ENCODE measurements at places on chromosomes 7 and 10.
A peak's percentile ranks its signal among the peaks of the same experiment; 100 is the strongest.

DNA sequence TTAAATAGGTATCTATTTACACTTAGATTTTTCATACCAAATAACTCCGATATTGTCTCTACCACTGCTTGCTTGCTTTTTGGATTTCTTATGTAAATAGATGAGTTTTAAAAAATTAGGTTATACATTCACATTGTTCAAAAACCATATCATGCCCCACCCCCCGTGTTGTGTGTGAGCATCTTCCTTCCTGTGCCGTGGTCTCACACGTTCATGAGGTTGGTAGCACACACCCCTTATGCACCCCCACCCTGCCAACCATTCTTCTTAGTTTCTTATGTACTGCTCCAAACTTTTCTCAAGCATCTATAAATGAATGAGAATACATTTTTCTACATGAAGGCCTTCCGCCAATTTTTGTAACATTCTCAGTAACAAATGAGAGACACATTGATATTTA is 115.6 kb downstream of the FANK1 start:
- DNase-seq = no peak

DNA sequence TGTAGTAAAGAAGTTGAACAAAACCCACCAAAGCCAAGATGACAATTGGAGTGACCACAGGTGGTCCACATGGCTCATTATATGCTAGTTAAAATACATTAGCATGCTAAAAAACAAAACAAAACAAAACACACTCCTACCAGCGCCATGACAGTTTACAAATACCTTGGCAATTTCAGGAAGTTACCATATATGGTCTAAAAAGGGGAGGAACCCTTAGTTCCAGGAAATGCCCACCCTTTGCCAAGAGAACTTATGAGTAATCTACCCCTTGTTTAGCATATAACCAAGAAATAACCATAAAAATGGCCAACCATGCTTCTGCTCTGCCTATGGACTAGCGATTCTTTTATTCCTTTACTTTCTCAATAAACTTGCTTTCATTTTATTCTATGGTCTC is 979.1 kb upstream of the POT1 start:
- no peak for DNase-seq

- DNase-seq = no peak
Measured at GRCh38 chr10:79051766-79052165, 17.0 kb upstream of the ZMIZ1 start.

DNA sequence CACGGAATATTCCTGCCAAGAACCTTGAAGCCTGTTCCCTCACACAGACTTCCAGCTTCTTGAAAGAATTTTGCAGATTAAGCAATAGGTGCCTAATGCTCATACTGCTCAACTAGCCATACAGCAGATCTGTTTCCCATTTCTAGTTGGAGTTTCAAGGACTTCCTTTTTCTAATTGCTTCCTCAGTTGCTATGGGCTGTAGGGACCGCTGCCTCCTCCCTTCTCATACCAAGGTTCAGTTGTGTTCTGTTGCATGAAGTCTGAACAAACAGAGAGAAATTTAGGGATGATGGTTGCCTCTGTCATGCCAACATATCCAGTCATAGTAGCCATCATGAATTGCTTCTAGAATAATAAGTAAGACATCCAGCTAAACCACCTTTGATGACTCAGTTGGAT is 6.8 kb downstream of the ITGA8 start:
- DNase-seq = no peak

GRCh38 chr7:117715784-117716445 is 157.3 kb downstream of the CTTNBP2 start:
- no peak for DNase-seq

- no peak for DNase-seq
Measured at GRCh38 chr10:27861781-27862180, 116.2 kb upstream of the MKX start.

DNA sequence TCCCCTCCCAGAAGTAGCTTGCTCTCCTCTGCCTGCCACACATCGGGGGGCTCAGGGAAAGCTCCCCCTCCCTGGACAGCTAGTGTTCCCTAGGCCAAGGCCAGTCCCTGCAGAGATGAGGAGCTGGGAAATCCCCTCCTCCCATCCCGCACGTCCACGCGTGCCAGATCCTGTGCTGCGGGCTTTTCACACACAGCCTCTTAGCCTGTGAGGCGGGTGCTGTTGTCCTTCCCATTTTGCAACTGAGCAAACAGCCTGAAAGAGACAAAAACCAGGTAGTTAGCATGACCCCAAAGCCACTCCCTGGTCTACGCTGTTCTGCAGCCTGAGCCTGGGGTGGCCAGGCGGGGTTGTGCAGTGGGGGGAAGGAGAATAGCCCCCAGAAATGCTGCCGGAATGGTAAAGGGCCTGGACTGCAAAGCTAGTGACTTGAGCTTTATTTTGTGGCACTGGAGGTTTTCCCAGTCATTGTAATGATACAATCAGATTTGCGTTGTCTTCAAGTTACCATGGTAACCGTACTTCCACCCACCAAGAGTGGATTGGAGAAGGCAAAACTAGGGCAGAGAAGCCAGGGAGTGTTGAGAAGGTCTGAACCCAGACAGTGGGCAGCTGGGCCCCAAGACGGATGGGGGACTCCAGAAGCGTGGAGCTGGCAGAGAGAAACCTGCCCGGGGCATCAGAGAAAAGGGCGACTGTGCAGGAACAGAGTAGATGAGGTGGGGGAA is 98.6 kb upstream of the KCTD7 start:
- no peak for DNase-seq

DNA sequence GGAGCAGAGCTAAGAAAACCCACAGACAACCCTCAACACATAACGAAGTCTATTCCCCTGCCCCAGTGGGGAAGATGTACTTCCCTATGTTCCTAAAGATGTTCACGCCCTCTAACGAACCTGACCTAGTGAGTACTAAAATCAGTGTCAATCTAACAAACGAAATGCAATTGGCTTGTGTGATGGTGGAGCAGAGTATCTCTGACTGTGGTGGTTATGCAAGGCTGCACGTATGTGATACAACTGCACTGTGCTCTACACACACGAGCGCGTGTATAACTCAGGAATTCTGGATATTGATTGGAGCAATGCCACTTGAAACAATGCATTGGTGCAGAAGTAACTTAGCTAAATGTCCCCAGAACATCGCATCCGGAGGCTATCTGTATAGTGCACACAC is 1.3 kb downstream of the ANKRD16 start:
- no peak for DNase-seq

DNA sequence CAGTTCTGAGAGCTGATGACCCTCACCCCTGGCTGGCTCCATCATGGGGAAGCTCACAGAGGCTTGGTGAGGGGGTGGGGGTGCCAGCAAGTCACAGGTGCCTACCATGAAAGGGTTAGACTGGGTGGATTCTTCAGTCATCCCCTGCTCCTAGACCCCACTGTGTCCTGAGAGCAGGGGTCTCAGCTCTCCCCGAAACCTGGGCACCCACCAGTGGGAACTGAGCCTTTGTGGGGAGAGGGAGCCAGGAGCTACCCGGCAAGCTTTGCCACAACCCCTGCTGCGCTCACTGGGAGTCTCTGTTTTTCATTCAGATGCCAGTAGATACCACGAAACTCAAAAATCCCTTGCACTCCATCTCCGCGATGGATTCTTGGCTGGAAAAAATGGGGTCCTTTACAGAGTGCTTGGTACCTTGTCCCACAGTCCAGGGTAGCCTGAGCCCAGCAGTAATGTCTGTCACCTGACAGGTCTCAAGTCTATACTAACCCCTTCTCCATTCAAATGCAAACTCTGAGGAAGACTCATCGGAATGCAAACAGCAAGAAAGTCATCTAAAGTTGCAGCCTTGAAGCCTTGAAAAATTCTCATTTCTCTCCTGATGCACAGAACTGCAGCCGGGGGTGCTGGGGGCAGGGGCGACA is 48.9 kb upstream of the ENO4 start:
- no peak for DNase-seq

DNA sequence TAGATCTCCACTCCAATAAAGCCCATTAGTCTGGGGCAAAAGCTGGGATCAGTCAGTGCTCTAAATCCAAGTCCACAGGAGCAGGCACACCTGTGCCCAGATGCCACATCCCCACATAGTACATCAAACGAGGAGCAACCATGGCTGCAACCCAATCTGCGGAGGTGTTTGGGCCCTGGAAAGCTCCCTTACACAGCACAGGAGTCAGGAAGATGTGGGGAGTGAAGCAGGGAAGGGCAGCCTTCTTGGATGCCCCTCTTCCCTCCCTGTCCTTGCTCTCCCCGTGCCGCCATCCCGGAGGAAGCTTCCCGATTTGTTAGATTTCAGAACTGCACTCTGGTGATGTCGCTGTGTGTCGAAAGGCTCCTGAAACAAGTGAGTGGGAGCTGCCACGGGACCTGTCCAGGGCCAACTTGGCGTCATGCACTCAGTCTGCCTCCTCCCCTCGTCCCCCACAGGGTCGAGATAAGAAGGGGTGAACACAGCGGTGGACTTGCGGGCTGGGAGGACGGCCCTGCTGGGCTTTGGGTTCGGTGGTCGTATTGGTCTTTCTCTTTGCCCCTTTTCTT is 230.6 kb upstream of the GRB10 start:
- no peak for DNase-seq

DNA sequence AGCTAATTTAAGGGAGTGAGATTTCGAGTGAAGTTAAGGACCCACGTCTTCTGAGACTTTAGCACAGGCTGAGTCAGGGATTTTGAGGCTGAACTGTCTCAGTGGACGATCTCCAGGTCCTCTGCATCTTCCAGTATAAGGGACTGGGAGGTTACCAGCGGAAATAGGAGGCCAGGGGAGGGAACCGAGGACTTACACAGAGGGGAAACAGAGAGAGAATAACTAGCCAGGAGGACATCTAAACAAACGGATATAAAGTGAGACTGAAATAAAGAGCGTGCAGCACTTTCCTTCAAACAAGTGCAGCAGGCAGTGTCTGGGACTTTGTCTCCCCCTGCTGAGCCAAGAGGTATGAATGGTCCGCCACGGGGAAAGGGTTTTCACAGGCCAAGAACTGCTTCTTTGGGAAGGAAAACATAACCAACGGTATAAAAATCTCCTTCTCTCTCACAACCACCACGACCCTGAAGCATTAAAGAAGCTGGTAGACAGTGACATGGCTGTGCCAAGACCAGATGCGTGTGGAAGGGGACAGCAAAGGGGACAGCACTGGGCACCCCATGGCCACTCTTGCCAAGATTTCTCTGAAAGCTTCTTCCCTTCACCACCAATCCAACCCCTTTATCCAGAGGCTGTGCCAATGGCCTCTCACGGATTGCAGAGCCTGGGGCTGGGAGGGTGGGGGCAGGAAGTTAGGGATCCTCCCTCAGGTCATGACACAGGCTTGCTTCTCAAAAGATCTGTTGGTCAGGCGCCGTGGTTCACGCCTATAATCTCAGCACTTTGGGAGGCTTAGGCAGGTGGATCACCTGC is 72.0 kb downstream of the SLC37A3 start:
- DNase-seq = no peak

GRCh38 chr7:132932296-132933071 is 149.4 kb downstream of the CHCHD3 start:
- DNase-seq = no peak

GRCh38 chr7:156612930-156613329 is 27.6 kb upstream of the RNF32 start:
- peak; percentile 37 for DNase-seq

DNA sequence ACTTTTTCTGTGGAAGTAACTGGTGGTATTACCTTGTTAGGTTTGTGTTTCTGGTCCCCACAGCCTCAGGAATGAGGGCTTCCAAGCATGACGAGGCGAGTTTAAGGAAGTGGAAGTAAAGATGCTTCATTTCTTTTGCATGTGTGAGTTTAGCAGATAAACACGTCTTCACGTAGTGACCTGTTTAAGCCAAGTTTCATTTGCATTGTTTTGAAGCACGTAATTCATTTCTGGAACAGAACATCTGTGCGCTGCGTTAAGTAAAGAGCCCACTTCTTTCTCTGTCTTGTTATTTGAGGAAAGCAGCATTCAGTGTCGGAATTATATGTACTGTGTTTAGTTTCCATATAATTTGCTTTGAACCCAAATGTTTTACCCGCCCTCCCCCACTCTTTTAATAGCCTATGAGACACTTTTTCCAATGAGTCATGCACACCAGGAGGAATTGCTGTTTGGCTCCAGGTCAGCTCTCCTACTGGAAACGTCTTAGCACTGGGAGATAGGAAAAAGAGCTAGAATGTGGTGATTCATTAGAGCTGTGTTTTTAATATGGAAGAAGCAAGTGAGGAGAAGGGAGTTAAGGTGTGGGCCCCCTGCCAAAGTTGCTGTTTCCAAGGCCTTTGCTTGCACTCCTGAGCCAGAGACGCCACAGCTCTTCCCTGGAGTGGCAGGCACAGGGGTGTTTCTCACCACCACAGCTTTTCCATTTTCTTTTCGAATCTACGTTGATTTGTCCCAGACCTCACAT is 36.7 kb downstream of the BTBD16 start:
- DNase-seq = no peak

DNA sequence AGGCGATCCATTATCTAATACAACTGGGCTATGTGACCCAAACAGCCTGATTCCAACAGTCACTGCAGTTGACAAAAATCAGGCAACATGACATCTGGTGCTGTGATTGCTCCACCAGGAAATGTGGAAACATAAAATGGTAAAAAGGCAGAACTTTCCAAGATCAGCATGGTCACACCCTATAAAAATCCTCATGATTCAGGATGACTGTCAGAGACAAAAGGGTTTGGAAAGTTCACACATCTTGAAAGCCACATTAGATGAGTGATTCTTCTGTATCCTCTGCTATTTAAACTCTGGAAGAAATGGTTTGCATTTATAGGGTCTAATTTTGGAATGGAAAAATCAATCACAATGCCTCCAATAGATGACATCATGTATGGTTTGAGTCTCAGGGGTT is 662.6 kb upstream of the IGFBP3 start:
- DNase-seq = no peak

GRCh38 chr7:73435471-73436009 is 2.0 kb downstream of the FZD9 start:
- no peak for DNase-seq

DNA sequence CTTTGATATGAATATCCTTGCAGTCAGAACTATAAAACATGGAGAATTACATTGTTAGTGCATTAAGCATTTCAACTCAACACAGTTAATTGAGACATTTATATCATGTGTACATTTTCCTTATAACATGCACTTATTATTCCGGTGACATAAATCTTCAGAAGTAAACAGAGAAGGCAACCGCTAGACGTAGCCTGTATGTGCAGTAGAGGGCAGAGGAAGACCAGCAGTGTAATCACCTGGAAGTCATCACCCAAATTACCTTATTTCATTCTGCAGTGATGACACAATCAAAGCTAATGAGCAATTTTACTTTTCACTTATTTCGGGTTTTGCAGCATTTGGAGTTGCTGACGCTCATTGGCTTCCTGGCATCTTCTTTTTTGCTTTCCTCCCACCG is 394.6 kb downstream of the SDK1 start:
- no peak for DNase-seq

- DNase-seq = no peak
Measured at GRCh38 chr7:140389445-140389844, 8.9 kb downstream of the SLC37A3 start.

DNA sequence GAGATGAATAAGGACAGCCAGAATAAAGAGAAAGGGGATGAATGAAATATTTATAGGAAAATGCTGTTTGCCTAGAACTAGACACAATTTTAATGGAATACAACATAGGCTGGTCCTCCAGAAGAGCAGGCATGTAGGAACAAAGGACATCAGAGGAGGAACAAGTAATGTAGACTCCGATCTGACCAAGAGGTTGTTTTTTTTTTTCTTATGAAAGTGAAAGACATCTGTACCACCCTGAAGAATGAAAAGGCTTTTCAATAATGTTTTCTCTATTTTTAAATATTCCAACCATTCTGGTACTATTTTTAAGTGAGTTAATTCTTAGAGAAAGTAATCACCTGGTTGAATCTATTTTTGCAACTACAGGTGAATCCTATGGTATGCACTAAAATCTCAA is 136.9 kb upstream of the PTN start:
- no peak for DNase-seq

GRCh38 chr10:67926951-67927350 is 42.5 kb downstream of the SIRT1 start:
- DNase-seq = no peak
